ENCODE measurements at places on chromosomes 11 and 22.

- DNase-seq: no peak
These were observed 525.5 kb downstream of the NTM start for GRCh38 chr11:131895865-131896264.

- DNase-seq: no peak
These were observed 55.8 kb downstream of the IRAG1 start for GRCh38 chr11:10637731-10638151.

DNA sequence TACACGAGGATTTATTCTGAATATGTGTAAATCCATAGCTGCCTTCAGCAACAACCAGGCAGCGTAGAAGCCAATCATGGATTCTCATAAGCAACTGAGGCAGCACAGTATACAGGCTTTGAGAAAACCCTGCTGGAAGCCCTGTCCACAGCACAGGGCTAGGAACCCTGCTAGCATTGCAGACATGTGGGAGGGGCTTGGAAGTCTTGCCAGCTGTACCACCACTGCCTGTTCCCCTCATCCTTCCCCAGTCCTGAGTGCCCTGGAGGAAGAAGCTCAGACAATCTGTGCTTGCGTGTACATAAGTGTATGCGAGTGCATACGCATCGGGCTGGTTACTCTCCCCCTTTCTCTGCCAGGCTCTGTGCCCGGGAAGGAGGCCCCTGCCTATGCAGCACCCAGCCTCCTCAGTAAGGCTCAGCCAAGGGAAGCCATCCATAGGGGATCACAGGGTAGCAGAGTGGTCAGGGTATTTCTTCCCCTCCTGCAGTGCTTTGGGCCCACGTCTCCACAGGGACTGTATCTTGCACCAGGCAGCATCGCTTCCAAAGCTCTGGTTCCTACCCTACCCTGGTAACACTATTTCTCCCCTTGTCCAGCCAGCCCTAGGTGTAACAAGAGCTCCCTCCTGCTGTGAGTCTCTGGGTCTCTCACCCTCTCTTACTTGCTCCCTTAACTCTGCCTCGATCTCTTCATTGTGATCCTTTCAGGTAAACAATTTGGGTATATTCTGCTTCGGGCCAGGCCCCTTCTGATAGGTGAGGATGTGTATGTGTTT, 90.5 kb downstream of the GALNT18 start:
- no peak for DNase-seq

DNA sequence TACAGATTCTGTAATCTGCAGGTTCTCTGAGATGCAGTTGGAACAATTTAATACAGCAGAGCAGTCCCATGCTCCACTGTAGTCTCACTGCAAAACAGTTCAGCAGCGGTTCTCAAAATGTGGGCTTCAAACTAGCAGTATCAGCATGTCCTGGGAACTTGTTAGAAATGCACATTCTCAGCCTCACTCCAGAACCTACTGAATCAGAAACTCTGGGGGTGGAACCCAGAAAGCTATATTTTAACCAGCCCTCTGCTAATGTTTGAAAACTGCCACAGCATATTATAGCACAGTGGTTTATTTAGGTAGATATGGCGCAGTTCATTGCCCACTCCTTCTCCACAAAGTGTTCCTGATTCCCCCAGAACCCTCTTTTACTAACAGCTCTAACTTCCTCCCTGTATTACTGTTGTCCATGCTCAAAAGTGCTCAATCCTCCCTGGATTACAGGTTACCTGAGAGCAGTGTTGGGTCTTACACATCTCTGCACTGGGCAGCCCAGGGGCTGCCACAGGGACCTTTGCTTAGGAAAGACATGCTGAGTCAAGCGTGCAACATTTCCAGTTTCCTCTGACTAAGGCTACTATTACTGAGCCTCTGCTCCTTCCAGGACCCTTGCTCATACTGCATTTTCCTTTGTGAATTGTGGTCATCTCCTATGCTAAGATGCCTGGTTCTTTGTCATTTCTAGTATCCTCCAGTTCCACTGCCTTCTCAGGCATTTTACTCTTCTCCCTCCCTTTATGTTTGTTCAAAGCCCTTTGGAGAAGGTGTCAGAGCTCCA, 7.7 kb upstream of the DGAT2 start:
- no peak for DNase-seq

DNA sequence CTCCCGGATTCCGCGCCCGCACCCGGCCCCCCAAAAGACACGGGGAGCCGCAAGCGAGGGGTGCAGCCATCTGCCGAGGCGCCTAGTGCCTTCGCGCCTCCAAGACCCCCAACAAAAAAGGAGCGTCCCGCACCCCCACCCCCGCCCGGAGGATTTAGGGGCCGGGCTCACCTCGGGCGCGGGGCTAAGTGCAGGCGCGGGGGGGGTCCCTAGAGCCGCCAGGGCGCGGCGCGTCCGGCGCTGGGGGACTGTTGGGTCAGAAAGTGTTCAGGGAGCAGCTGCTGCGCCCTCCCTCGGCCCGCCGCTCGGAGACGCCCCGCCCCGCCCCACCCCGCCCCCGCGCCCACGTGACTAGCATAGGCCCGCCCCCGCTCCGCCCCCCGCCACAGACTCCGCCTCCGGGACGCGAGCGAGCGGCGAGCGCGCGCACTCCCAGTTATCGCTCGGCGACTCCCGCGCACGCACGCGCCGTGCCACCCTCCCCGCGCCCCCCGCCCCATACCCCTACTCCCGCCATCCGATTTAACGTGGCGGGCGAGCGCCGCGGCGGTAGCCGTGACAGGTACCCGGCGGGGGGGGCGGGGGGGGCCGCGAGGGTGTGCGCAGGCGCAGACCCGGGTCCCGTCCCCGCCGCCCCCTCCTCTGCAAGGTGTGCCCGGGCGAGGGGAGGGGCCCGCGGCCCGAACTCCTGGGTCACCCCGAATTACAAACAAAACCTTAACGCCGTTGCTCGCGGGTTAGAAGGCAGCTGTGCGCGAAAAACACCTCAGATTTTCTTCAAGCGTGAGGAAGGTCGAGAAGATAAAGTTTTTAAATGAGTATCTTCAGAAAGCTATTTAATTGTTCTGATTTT, 56.2 kb downstream of the KCNJ4 start:
- no peak for DNase-seq

GRCh38 chr11:8318536-8318935, 54.9 kb upstream of the LMO1 start:
- no peak for DNase-seq

- DNase-seq: no peak
These were observed 253.1 kb upstream of the B3GAT1 start for GRCh38 chr11:134665188-134665535.

- no peak for DNase-seq
These were observed 10.1 kb downstream of the SUSD2 start for GRCh38 chr22:24191381-24191841.

GRCh38 chr11:131802440-131803115, 432.2 kb downstream of the NTM start:
- no peak for DNase-seq

GRCh38 chr11:99534812-99535211, 514.1 kb downstream of the CNTN5 start:
- no peak for DNase-seq

DNA sequence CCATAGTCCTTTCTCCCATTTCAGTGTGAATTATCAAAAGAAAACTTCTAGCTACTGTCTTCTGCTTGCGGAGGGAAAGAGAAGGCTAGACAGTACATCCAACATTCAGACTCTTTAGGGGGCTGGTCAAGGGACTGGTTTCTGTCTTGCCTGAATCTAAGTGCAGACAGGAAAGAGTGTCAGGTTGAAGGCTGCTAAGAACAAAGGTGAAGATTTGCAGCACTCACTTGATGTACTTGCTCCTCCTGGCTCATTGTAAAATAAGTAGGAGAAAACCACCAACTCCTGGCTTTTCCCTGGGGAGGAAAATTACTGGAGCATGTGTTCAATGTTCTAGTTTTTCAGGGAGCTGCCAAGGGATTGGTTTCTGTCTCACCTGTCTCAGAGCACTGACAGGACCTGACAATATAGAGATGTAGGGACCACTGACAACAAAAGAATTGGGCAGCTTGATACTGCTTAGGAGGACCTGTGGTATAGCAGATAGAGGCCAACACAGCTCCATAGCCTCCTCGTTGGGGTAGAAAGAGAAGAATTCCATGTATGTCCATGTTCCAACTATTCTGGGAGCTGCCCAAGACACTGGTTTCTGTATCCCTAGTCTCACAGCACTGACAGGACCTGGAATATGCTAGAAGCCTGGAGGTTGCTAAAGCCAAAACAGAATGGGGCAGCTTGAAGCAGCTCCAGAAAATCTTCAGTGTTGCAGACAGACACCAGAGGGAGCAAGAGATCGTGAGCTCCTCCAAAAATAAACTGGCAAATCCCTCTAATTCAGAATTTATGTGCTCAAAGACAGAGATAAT, 39.7 kb upstream of the MMP12 start:
- no peak for DNase-seq

DNA sequence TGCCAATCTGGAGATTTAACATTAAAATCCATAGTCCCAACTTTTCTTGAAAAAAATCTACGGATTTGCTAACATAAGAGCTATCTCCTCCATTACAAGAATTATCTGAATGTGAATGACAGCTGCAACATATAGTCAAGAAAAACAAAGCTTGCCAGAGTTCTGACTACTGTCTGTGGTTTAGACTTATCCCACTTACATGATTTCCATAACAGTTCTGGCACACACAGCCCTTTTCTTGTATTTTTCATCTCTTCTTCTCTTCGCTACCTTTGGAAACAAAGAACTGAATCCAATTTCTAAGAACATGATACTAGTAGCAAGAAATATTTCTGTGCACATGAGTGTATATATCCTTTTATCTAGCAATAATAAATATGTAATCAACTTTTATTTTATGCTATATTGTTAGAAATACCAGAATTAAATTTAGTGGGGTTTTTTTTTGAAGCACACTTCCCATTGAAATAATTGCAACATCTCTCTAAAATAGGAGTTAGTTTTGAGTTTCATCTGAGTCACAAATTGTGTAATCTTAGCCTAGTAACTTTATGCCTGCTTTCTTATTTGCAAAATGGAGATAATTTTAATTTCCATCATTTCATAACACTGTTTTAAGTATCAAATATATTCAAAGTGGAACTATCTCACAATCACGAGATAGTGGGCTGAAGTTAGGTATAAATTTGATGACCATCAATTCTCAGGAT, 1217.6 kb downstream of the JRKL start:
- no peak for DNase-seq

GRCh38 chr22:24741769-24742168, 32.8 kb downstream of the PIWIL3 start:
- no peak for DNase-seq

- DNase-seq: no peak
These were observed at the start of gene DCHS1 for GRCh38 chr11:6655790-6656583. TSS of gene DCHS1 (minus strand) at chr11:6655809. CDS start at chr11:6641613, 14,196 bp downstream.

DNA sequence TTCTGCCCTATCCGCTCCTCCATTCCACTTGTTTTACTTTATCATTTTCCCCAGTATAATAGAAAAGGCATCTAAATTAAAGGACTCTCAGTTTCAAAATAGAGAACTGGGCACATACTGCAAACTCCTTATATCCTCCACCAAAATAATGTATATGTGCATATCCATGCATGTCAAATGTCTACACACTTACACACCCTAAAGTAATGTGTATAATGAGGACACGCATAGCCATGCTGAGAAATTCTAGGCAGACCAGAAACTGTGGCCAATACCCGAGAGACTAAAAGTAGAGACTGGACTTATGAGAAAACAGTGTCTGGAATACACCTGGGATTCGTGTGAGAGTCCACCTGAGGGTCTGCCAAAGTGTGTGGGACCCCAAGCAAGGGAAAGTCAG, 183.5 kb downstream of the CWF19L2 start:
- DNase-seq: no peak

GRCh38 chr11:61971248-61972111, 4.0 kb upstream of the FTH1 start:
- DNase-seq: peak; percentile 83

GRCh38 chr22:36636916-36637315, 66.6 kb downstream of the CACNG2 start:
- DNase-seq: no peak

GRCh38 chr22:33842421-33843094, 77.7 kb downstream of the LARGE1 start:
- no peak for DNase-seq

DNA sequence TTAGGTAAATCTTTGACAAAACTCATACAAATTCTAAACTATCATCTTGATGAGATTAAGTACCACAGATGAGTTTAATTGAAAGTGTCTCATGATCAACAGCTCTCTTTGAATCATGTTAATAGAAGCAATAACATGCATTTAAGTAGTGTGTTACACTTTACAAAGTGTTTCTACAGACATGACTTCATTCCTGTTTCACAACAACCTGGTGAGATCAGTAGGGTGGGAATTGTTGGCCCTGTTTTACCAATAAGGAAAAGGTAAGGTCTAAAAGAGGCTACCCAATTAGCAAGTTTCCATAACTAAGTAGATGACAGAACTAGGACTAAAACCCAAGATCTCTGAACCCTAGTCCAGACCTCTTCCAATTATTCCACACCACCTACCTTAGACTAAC, 12.7 kb upstream of the PRSS23 start:
- DNase-seq: no peak

GRCh38 chr22:27647540-27647939, 154.0 kb downstream of the MN1 start:
- no peak for DNase-seq

DNA sequence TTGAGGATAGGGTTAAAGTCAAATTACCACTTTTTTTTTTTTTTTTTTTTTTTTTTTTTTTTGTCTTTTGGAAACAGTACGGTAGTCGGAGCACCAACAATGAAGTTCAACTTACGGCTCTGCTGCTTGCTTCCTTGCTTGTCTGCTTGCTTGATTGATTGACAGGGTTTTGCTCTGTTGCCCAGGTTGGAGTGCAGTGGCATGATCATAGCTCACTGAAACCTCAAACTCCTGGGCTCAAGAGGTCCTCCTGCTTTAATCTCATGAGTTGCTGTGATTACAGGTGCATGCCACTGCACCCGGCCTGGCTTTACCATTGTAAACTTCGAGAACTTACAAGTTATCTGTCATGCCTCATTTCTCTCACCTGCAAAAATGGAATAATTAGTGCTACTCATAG, 5.8 kb downstream of the SGSM3 start:
- no peak for DNase-seq

DNA sequence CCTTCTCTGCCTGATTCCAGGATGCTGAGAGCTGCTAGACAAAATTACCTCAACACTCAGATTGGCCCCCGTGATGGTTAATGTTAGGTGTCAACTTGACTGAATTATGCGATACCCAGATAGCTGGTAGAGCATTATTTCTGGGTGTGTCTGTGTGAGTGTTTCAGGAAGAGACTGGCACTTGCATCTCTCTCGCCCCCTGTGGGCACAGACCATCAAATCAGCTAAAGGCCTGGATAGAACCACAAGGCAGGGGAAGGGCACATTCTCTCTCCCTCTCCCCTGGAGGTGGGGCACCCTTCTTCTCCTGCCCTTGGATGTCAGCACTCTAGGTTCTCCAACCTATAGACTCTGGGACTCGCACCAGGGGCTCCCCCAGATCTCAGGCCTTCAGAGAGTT, 79.7 kb downstream of the KIRREL3 start:
- no peak for DNase-seq

DNA sequence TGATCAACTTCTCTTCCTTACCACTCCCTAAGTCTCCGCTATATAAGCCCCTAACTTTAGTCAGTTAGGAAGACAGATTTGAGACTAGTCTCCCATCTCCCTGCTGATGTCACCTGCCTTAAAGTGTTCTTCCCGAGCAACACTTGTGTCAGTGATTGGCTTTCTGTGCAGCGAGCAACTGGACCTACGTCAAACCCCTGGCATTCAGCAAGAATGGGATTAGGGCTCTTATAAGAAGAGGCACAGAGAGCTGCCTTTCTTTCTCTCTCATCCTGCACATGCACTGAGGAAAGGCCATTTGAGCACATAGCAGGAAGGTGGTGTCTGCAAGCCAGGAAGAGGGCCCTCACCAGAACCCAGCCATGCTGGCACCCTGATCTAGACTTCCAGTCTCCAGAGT, 116.6 kb upstream of the THY1 start:
- DNase-seq: no peak

Measured in HS-27A (cell line).